ENCODE measurements at places on chromosomes 7 and 10.

DNA sequence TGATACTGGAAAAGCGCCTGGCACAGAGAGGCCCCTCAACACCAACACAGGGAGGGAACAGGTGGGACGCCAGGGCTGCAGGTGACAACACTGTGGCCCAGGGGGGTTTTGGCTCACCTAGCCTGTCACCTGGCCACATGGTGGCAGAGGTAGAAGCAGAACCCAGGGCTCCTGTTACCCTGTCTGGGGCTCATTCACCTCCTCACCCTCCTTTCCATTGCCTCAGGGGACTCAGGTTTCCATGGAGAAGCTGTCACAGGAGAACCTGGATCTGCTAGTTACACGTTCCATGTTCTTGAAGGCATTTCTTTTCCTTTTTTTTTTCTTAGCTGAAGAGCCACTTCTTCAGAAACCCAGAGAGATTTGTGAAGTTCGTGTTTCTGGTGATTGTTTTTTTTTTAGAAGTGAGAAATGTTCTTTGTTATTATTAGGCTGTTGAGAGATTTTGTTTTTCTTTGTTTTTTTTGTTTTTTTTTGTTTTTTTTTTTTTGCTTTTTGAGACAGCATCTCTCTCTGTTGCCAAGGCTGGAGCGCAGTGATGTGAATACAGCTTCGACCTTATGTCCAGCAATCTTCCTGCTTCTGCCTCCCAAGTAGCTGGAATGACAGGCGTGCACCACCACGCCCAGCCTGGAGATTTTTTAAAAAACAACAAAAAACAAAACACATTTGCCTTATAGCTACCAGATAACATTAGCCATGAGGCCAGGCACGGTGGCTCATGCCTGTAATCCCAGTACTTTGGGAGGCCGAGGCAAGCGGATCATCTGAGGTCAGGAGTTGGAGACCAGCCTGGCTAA lies 16.0 kb downstream of the DENND2A start:
- no peak for DNase-seq

DNA sequence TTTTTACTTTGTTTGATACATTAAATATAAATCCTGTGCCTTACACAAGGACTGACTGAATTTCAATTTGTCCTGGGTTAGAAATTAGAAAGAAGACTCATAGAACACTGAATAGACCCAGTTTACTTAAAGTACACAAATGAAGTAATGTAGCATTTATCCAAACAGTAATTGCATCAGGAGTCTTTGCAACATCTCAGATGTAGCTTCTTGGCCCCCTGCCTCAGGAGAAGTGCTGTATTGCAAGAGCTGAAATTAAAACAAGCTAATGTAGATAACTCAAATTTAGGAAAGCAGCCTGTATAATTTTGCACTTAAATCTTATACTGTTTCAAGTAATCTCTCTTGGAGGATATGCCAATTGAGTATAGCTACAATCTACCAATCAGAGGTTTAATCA lies 54.3 kb upstream of the KCND2 start:
- DNase-seq, result no peak

DNA sequence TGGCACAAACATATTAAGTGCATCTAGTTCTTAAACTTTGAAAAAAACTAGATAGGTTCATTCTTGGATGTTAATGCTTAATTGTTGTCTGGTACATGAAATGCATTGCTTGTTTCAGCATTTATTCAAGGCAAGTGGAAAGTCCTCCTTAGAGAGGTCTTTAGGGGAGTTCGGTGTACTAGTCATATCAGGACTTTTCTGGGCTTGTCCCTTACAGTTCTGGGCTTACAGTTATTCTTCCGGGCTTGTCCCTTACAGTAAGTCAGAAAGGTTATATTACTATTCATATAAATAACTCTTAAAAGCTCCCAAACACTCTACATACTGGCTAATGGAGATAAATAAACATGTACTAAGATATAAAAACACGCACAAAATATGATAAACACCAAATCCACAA lies 61.6 kb upstream of the MRLN start:
- DNase-seq, result no peak

DNA sequence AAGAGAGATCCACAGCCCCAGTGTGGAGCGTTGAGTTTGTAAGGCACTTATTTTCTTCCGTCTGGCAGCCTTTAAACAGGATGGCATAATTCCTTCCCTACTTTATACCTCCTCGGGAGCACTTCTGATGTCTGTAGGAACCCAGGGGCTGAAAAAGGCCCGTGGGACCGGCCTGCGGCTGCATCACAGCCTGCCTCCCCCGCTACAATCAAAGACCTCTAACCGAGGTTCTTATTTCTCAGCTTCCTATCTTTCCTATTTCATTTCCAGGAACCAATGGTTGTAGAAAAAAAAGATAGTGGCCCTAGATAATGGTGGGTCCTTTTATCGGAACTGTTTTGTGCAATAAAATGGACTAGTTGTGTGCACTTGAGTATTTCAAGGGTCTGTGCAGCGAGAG lies 4.1 kb upstream of the CTBP2 start:
- DNase-seq, result no peak

GRCh38 chr10:98346847-98347246 lies 68.1 kb downstream of the PYROXD2 start:
- no peak for DNase-seq

DNA sequence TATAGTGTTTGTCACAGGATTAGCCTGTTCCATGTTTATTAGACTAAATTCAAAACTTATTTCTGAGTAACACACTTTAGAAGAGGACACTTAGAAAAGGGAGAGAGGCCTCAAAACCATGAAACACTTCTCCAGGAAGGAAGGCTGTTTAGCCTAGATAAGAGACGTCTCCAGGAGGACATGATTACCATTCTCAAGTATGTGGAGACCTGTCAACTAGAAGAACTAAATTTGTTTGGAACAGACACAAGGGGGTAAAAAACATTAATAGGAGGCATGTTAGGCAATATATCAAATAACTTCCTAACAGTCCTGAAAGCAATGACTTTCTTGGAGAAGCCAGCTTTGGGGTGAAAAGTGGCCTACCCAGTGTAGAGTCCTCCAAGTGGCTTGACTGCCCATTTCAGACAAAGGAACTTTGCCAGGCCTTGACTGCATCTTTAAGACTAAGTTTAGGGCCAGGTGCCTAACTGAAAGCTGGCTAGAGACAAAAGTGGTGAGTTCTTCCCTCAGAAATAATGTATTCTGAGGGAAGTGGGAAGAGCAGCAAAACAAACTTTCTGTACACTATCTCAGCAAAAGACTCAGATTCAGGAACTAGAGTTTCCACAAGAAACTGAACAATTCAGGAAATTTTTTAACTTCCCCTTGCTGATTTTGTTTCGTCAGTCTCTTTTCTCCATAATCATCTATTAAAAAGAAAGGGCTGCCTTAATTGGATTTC lies 11.8 kb downstream of the NCOA4 start:
- no peak for DNase-seq

DNA sequence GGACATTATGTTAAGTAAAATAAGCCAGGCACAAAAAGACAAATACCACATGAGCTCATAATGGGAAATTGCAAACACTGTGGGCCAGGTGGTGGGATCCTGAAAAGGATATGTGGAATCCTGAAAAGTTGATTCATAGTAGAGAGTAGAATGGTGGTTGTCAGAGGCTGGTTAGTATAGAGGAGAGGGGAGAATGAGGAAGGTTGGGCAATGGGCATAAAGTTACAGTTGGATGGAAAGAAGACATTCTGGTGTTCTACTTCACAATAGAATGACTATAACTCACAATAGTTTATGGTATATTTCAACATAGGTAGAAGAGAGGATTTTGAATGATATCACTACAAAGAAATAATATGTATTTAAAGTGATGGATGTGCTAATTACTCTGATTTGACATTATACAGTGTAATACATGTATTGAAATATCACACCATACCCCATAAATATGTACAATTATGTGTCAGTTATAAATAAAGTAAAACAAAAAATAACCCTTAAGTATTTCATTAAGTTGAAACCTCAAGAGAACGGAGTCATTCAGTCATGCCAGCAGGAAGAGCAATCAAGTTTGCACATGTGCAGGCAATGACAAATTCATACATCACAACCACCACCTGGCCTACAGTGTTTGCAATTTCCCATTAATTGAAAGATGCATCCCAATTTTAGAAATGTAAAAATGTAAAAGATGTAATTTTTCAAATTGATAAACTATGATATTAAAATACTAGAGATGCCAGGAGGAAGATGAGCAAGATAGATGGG lies 156.7 kb downstream of the MAGI2 start:
- no peak for DNase-seq

- DNase-seq, result no peak
Measured at GRCh38 chr7:2157473-2158279, 75.1 kb downstream of the MAD1L1 start.

- no peak for DNase-seq
Measured at GRCh38 chr10:34710391-34710751, 104.7 kb downstream of the PARD3 start.

DNA sequence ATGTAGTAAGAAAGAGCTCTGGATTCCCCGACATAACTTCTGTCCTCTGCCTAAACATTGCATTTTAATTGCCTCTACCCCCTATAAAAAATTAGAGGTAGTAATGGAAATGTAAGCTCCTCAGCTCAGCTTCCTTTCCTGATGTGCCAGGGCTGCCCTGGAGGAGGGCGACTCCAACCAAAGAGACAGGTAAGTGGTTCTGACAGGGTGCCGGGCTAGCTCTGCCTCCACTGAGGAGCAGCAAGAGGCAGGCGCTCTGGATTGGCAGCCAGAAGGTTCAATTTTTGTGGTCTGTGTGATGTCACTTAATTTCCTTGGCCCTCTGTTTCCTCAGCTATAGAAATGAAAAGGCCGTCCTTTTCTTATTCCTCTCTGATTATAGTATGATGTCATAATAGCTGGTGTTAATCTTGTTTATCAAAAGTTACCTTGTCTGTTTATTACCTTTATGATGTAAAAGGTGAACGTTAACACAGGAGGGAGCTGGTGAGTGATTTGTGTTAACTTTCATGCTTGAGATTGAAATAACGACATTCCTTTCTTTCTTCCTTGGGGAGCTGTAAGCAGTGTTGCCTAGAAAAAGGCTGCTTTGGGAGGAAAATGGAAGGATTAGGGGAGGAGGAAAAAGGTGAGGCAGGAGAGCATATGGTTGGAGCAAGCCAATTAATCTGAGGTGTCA lies 51.8 kb downstream of the ANLN start:
- DNase-seq, result no peak

GRCh38 chr10:22723343-22723779 lies 9.0 kb upstream of the PIP4K2A start:
- DNase-seq, result no peak

GRCh38 chr10:49367600-49367999 lies 28.3 kb downstream of the DRGX start:
- no peak for DNase-seq

- no peak for DNase-seq
Measured at GRCh38 chr7:41163991-41164390, 538.9 kb downstream of the INHBA start.

- no peak for DNase-seq
Measured at GRCh38 chr10:31090894-31091607, 59.4 kb upstream of the ZNF438 start.

DNA sequence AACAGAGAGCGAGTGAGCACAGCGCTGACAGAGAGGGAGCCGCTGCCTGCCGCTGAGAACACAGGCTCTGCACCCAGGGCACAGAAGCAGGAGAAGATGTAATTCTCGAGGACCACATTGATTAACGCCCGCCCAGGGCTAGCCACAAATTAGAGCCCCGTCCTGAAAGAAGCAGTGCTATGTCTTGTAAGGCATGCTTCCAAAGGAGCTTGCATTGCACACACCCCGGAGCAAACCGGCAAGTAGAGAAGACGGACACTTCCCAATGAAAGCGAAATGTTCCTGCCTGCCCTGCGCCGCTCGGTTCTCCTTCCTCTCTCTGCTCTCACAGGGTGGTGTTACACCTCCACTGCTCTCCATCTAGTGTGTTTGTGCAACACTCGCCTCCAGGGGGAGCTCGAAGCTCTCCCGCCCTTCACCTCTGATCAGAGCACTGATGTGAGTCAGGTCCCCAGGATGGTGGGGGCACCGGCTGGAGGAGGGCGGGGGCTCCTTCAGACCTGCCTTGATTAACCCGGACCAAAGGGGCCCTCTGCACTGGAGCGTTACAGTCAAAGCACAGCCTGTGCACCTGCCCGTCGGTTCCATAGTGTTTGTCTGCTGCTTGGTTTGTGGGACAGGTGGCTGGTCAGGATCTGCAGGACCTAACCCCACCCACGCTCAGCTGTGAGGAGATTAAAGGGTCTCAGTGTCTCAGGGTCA lies 316.5 kb downstream of the ADARB2 start:
- peak; percentile 37 for DNase-seq

- DNase-seq, result no peak
Measured at GRCh38 chr10:132985546-132985900, 43.2 kb upstream of the CFAP46 start.

GRCh38 chr10:62482581-62482980 lies 108.4 kb downstream of the ZNF365 start:
- DNase-seq, result no peak

GRCh38 chr10:95246582-95247051 lies 44.2 kb downstream of the PDLIM1 start:
- peak; percentile 31 for DNase-seq

GRCh38 chr10:96922978-96923948 lies 91.2 kb downstream of the LCOR start:
- DNase-seq, result no peak

DNA sequence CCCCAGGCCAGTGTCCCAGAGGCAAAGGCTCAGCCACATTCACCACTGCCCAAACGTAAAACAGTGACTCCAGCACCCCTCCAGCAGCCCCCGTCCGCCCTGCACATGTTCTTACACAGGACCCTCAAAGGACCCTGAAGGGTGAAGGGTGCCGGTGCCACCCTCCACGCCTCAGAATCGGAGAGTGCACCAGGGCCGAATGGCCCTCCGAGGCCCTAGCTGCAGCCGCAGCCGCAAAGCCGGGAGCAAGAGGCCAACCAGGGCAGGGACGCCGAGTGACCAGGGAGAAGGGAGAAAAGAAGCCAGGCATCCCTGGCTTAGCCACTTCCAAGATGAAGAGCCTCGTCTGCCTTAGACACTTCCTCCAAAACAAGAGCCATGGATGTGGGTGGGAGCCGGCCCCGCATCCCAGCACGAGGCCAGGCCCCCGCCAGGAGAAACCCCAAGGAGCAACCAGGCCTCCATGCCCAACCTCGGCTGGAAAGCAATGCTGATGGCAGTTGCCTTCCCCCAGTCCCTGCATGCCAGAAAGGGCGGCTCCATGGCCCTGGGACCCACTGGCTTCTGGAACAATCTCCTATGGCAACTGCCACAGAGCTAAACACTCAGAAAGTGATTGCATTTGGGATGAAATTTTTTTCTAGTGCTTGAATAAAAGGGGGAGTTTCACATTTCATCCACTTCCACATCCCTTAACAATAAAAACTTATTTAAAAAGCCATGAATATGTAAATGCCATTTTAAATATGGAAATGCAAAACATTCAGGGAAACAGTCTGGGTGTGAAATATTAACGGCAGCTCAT lies 92.3 kb downstream of the MAD1L1 start:
- no peak for DNase-seq

DNA sequence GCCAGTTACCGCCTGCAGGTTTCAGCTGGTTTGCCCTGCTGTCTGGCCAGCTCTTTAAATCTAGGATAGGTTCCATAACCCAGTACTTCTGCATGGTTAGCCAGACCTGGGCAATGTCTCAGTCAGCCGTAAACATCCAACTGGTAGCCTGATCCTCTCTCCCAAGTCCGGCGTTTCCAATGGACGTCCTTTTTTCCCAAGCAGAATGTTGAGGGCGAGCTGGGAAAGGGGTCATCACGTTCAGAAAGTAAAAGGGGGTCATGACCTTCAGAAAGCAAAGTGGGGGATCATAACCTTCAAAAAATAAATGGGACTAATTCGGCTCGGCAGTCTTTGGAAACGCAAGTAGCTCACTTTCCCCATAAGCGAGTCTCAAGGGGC lies 430 bp downstream of the PON3 start:
- DNase-seq, result no peak

GRCh38 chr10:110016039-110016438 lies 8.3 kb downstream of the ADD3 start:
- no peak for DNase-seq

GRCh38 chr7:26479581-26479980 lies 187.9 kb downstream of the SNX10 start:
- DNase-seq, result no peak
